Stimulated activated CD8-positive, alpha-beta memory T cell treated with anti-CD3 and anti-CD28 coated beads, Interleukin-4, amount 100 ng/mL, for 1 hour (primary cell): ENCODE measurements at places on chromosomes 4 and X.

DNA sequence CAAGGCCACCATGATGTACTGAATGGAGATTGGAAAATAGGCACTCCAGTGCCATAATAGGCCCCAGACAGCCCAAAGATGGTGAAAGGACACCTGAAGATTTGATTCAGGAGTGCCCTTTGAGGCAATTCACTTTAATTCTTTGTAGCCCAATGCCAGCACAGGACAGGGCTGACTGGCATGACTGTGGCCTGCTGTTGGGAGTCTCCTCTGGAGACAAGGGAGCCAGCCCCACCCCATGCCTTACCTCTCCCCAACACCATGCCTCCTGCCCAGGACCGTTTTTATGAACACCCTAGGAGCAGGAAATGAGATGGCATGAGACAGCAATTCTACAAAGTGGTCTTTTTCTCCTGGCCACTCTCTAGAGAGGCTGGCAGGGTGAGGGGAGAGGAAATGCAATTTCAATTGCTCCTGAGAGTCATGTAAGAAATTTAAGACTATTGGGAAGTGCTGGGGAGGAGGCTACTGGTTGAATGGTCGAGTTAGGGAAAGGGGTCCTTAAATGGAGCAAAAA is 94.2 kb upstream of the MAMLD1 start:
- no peak for DNase-seq

DNA sequence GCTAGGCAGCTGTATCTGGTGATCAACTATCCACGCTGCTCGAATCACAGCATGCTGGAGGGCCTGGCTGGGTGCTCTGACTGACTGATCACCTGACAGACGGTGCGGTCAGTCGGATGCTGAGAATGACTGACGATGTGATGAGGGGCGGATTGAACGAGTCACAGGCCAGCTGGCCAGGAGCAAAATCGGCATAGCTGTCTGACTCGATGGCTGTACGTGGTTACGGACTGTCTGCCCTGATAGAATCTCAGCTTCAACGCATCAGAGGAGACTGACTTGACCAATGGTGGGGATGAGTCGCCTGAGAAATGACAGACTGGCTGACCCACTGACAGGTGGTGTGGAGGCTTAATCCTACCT is 1.0 kb upstream of the SUV39H1 start:
- DNase-seq, result no peak

DNA sequence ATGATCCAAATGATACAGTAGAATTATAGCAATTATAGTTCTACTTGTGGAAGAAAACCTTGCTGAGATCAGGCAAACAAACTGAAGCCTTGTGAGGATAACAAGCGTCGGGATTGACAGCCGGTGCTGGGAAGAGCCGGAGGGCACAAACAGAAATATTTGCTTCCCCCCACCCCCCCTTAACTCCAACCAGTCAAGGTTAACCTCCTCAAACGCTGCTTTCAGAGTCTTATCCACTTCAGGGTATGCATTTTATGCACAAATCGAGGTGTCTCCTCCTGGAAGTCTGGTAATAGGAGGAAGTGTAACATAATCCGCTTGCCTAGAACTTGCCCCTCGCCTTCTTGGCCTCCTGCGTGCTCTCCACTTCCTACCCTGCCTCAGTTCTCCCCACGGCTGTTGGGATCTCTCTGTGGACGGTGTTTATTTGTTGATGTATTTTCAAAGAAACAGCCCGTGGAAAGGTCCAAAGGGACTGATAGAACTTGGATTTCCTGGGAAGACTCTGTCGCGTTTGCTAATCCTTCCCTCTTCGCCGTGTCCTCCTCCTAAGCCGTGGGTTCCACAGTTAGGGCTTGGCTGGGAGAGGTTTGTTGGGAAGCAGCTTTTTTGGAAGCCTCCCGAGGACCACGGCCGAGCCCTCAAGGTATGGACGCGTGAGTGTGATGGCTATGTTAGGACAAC is 4.1 kb upstream of the ARX start:
- DNase-seq, result no peak

GRCh38 chr4:165609653-165610052 is 230.8 kb downstream of the CPE start:
- DNase-seq, result no peak

- DNase-seq, result no peak
Measured at GRCh38 chr4:76972306-76972705, 22.8 kb downstream of the SEPTIN11 start.

- DNase-seq, result no peak
Measured at GRCh38 chr4:155495572-155496293, 119.0 kb upstream of the MAP9 start.

DNA sequence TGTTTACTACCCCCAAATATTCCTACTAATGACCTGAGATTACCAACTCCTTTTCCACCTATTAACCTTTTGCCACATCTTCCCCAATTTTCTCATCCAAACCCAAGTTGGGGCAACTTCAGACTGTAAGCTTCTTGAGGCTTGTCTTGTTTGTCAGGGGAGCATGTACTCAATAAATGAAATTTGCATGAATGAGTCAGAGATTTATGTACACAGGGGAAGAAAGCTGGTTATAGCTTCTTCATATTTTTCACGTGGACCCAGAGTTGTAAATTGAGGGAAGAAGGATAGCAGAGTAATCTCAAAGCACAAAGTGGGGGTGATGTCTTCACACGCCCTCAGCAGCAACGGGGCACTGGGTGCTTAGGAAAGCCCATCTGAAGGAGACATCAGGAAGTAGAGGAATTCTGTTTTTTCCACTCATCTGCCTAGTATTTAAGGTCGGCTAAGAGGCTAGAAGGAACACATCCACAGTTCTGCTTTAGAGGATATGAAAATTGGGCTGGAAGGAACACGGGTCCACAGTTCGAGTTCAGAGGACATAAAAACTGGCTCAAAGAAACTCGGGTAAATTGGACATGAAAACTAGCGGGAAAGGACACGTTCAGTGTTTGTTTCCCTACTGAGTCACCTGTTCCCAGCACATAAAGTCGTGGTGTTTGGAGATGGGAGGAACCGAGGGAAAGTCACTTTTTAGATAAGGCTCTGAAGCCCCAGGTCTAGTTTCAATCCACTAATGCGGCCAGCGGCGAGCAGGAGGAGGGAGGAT is 696 bp upstream of the CA5B start:
- no peak for DNase-seq

DNA sequence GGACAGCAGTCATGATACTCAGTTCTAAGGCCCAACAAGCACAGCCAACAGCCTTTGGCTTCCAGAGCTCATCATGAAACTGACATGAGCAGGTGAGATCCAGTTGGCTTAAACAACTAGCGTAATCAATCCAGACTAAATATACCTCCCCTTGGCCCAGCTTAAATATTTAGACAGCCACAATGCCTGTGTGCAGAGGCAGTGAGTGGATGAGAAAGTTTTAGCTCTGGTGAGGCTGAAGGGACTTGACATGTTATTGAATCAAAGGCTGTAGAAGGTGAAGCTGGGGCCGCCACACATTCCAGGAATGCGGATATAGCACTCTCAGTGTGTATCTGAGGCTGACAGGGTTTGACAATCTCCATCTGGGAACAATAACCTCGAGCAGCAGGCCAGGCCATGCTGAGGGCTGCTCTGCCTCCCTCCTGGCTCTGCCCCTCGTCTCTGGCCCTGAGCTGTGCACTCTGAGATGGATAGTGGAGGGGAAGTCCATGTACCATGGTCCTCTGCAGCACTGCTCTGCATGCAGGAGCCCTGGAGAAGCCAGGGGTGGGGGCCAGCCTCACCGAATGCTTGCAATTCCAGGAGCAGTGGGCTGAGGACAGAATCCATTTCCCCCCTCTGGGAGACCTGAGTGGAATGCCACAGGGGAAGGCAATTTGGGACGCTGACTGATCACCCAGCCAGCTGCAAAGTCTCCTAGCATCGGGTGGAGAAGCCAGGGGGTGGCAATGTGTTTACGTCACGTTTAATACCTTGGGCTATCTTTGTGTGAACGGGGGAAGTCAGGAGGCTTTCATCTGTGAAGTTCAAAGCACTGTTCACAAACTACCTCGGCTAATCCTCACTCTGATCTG is 37.3 kb upstream of the RASL11B start:
- no peak for DNase-seq

GRCh38 chr4:181559637-181560036 is 683.6 kb upstream of the TENM3 start:
- no peak for DNase-seq

- no peak for DNase-seq
Measured at GRCh38 chr4:16524911-16525554, 298.8 kb upstream of the TAPT1 start.

DNA sequence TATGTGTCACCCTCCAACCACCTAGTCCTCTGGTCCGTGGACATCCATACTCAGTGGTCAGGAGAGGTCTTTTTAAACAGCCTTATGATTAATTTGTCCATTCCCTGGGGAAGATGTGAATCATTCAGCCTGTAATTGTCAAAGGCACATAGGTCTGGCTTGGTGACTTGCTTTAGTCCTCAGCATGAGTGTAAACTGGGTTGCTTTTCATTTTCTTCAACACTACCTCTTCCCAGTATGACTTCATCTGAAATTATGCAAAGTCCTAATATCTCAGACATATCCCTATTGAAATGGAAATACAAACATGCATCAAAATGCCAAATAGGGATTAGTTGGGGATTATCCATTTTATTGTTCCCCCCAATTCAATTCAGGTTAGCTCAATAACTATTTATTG is 208.3 kb upstream of the AMOT start:
- no peak for DNase-seq

DNA sequence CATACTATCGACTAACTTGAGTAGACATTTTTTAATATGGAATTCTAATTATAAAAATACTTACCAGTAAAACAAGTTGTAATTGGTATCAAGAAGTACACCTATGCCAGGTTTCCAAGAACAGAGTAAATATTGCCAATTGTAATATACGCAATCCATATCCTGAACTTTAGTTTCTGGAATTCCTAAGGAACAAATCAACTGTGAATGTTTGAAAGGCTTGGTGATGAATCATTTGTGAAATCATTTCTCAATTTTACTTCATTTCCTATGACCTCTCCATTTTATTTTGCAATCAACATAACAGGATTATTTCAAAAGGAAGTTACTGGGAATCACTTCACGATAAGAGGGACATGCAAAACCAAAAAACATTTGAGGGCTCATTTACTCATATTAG is 3.7 kb downstream of the IL13RA2 start:
- no peak for DNase-seq

DNA sequence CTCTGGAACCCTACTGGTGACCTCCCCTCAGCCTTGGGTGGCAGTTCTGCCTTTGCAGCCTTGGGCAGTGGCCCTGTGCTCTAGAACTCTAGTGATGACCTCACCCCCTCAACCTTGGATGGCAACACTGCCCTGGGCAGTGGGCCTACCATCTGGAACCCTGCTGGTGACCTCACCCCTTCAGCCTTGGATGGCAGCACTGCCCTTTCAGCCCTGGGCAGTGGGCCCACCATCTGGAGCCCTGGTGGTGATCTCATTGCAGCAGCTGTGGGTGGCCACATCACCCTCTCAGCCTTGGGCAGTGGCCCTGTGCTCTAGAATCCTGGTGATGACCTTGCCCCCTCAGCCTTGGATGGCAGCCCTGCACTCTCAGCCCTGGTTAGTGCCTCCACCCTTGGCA is 129.3 kb downstream of the RBMX2 start:
- no peak for DNase-seq

GRCh38 chr4:186755550-186756519 is 32.2 kb upstream of the FAT1 start:
- DNase-seq, result no peak

- DNase-seq, result no peak
Measured at GRCh38 chr4:98833384-98833783, 95.5 kb downstream of the EIF4E start.

DNA sequence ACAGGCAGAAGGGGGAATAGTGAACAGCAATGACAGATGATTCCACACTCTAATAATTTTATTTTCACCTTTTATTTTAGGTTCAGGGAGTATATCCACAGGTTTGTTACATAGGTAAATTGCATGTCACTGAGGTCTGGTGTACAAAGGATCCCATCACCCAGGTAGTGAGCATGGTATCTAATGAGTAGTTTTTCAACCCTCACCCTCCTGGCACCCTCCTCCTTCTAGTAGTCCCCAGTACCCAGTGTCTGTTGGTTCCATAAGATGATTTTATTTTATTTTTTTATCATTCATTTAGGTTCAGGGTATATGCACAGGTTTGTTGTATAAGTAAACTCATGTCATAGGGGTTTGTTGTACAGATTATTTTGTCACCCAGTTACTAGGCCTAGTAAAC is 58.6 kb upstream of the UGT8 start:
- DNase-seq, result no peak

DNA sequence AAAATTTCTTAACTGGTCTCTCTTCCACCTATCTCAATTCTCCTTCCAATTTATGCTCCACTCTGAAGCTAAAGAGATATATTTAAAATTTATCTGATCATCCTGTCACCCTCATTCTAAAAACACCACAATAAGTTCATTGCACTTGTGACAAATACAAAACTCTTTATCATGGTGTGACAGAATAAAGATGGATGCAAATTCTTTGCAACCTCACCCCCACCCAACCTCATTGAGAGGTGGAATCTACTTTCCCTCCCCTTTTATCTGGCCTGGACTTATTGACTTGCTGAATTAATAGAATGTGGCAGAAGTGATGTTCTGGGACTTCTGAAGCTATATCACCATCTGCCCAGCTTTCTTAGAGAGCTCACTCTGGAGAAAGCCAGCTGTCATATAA is 46.5 kb downstream of the IDS start:
- no peak for DNase-seq
